SK-MEL-5 (cell line): ENCODE measurements at places on chromosomes 3 and 15. TPM values are rescaled to one million over a fixed set of nuclear protein-coding genes. Genes with fewer than 3 reads are reported as not detected.
A peak's percentile ranks its signal among the peaks of the same experiment; 100 is the strongest.

DNA sequence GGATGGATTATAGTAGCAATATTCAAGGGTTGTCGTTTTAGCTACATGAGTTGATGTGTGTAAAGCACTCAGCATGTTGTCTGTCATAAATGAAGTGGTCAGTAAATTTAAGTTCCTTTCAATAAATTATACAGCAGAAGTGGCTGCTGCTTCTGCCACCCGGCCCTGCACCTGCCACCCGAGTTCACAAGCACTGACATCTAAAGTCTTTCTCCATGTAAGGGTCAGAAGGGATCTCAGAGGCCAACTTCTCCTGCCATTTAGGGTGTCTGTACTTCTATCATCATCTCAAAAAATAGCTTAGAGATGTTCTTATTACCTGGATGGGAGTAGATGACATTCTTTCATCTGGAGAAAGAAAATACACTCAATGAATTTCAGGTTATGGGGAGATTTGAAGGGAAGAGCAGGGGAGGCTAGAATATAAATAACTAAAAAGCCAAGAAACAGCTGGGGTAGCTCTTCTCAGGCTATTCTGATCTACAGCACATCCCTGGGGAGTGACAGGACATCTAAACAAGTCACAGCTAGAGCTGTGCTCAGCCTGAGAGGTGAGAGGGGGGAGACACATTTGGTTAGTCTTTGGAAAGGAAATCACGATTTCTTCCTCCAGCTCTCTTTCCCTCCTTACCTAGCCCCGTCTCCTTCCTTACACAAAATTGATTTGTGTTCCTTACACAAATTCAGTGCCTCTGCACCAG lies 8.0 kb downstream of the GCSAM start:
- DNase-seq: no peak

The TGFBR2 gene
- 19.4 and 21.8 TPM in 2 replicates for total RNA-seq

The ITGA11 gene
- total RNA-seq: not detected in 2 replicates

DNA sequence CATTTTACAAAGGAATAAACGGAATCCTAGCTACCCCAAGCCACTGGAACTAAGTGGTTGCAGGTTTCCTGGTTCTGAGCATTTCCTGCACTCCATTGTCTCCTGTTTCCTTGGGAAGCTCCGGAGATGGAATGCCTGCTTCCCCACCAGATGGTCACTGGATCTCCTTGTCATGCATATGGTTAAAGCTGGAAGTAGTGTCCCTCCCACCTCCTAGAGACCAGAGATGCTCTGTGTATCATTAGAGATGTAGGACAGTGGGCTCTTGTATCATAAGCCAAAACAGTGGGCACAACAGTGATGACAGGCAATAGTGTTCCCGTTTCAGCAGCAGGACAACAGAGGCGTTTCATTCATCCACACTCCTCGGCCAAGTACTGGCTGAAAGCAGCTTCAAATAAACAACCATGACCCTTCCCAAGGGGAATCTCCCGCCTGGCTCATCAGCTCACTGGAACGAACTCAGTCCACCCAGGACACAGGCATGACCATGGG lies 136.2 kb upstream of the EIF1B start:
- peak; percentile 75 for DNase-seq

The FAM3D gene
- not detected in 2 replicates for total RNA-seq

GRCh38 chr3:106675451-106675850 lies 701.8 kb upstream of the CCDC54 start:
- DNase-seq: no peak

GRCh38 chr15:66237513-66238235 lies 15.9 kb downstream of the MEGF11 start:
- no peak for DNase-seq

DNA sequence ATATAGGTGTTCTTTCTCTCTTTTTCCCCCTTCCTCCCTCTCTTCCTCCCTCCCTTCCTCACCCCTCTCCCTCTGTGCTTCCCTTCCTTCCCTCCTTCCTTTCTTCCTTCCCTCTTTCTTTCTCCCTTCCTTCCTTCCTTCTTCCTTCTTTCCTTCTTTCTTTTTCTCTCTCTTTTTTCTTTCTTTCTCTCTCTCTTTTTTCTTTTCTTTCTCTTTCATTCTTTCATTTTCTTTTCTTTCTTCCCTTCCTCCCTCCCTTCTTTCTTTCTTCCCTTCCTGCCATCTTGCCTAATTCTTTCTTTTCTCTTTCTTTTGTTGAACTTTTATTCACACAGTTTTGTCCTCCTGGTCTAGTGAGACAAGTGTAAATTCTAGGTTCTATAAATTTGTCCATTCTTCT lies 1595.6 kb downstream of the SI start:
- DNase-seq: no peak

- no peak for DNase-seq
These were observed 15.5 kb upstream of the PLXNA1 start for GRCh38 chr3:126967386-126967785.

GRCh38 chr15:91821458-91821857 lies 32.0 kb upstream of the SLCO3A1 start:
- no peak for DNase-seq
